ENCODE measurements at places on chromosomes 16 and 17.

DNA sequence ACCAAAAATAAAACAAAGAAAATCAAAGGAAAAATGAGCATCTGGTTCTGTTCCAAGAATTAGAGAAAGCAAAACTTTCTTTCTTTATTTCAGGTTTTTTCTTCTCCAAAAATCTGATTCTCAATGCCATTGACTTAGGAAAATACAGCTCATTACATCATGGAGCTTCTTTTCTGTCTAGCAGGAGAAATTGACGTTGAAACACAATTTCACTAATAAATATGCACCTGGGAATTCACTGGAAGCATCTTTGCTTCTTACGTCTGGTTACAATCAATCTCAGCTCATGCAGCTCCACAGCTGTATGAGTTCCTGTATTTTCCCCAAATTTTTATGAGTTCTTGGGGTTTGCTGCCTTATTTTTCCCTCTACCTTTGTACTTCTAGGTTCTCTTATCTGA, 1568.6 kb upstream of the GOT2 start:
- no peak for DNase-seq

GRCh38 chr16:86892509-86892908, 314.2 kb downstream of the FOXL1 start:
- DNase-seq, result no peak

DNA sequence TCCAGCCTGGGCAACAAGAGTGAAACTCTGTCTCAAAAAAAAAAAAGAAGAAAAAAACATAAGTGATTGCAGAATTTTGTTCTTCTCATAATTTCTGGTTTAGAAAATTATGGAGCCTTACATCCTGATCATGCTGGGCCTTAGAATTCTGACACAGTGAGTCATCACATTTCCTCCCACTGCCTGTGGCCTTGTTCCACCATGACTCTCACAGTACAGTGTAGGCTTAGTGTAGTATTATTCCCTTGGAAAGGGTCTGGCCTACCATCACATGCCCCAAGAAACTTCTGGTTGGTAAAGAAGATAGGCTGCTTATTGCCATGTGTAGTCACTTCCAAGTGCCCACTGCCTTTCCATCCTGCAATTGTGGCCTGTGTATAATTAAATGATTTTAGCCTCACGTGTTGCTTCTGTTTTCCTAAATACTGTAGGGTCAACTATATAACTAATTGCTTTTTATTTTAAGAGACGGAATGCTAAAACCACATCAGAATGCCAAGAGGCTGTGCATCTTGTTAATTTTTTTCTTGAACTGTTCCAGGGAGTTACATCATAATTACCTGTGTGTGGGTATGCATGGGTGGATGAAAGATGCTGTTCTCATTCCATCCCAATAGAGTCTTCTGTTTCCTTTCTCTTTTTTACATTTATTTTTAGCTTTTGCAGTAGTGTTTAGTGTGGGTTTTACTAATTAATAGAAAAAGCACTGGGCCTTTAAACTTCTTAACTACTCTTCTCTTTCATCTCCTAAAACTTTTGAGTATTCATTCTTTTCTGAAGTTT, 25.9 kb downstream of the OGFOD1 start:
- no peak for DNase-seq

- DNase-seq, result no peak
These were observed 12.7 kb downstream of the CDK5RAP3 start for GRCh38 chr17:47983492-47984223.

DNA sequence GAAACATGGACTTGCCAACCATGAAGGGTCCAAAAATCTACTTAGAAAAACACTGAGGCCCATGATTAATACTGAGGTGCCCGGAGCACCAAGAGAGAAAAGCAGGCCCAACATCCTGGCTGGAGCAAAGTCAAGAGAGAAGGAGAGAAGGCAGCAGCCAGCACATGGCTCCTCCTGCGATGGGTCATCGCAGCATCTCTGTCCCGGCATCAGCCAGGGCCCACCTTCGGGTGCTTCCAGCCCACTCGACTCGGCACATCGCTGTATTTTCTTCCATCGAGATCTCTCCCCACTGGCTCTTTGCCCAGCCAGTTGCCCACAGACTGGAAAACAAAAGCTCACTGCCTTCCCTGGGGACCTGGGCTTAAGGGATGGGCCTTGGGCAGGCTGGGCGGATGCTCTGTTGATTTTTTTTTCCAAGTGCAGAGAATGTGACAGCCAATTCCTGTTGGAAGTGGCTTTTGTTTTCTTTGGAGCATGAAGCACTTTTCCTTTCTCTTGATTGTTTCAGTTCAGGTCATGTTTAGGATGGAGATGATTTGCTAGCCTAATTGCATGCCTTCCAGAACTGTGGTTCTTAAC, 58.1 kb downstream of the CYB5B start:
- DNase-seq, result peak; percentile 33

DNA sequence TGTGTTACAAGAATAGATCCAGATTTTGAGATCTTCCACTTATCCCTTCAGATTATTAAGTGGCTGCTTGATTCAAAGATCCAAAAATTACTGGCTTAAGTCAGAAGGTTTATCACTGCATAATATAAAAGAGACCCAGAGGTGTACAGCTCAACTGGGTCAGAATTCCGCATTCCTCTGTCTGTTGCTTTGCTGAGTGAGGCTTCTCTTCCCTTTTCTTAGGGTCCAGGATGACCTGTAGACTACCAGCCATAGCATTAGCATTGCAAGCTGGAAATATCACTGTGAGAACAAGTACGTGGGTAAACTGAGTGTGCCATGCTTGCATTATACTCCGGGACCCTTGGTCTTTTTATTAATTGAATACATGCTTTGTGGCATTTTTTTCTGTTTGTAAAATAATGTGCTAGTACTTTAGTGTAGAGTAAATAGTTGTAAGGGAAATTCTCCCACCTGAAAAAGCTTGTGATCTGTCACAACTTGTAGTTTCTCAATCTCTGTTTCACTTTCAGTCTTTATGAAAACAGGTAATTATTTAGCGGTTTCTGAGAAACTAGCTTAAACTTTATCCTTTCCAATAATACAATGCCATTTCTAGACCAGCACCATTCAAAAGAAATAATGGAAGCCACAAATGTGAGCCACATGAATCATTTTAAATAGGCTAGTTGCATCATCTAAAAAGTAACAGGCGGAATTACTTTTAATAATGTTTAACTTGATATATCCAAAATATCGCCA, 61.6 kb downstream of the TNRC6C start:
- DNase-seq, result no peak

- no peak for DNase-seq
These were observed 54.5 kb upstream of the MTSS2 start for GRCh38 chr16:70740174-70740913.

DNA sequence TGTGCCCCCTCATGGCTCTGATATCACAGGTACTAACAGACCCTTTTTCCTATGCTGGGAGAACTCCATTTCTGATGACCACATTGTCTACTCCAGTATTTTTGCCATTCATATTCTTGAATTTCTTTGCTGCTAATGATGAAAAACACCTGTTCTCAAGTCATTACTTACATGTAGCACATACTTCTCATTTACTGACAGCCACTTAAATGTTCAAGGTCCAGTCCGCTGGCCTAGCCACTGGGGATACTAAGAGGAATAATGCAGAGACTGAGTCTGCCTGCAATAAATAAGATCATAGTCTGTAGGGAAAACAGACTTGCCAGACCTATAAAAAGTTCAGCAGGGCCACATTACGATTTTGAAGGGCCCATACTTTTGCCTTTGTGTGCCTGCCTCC, 27.5 kb downstream of the TEX14 start:
- no peak for DNase-seq

GRCh38 chr17:68172461-68172954, 75.3 kb upstream of the AMZ2 start:
- peak; percentile 34 for DNase-seq

DNA sequence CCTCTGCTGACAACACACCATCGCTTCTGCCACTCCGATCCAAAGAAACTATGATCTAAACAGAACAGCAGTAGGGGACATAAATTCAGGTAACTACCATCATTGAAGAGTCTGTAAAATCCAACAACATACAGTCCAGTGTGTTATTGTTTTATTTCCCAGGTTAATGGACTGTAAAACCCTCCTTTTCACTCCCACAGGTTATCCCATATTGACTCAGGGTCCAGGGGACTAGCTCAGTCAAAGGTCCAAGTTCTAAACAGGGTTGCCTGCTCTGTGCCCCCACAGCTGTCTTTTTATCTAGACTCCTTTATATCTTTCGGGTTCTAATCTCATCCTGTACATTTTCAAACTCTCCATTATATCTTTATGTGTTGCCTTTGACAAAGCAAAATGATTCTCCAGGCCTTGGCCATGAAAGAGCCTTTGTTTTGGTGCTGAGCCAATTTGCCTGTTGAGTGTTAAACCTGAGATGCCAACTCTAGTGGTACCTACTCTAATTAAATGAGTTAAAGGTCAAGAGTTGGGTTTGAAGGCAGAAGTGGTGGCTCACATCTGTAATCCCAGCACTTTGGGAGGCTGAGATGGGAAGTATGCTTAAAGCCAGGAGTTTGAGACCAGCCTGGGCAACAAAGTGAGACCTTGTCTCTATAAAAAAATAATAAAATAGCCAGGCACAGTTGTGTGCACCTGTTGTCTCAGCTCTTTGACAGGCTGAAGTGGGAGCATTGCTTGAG, 80.5 kb downstream of the SNX11 start:
- no peak for DNase-seq

DNA sequence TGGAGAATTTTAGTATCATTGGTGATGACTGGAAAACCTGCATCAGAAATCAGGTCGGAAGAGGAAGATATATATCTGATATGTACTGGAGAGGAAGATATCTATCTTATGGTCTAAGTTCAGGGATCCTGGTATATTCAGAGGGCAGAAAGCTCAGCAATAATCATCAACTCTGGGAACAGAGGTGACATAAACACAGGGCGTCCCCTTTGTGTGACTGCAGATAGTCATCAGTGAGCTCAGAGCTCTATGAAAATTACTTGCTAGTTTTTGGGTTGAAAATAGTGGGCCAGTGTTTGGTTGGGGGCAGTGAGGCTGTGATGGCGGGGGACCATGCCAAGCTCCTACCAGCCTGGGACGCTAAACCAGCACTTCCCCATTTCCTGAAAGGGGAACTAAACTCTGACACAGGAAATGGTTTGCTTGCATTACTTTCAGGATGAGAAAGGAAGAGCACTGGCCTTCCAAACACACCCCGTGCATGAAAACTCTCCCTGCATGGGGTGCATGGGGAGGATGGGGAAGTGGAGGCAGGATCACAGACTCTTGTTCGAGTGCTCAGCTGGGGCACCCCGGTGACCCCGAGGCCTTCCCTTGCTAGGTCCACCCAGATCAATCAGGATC, 15.8 kb downstream of the NOD2 start:
- no peak for DNase-seq

GRCh38 chr16:67779256-67780014, 26.9 kb downstream of the RANBP10 start:
- DNase-seq, result no peak

GRCh38 chr16:12079412-12079965, 103.0 kb downstream of the SNX29 start:
- DNase-seq, result no peak

DNA sequence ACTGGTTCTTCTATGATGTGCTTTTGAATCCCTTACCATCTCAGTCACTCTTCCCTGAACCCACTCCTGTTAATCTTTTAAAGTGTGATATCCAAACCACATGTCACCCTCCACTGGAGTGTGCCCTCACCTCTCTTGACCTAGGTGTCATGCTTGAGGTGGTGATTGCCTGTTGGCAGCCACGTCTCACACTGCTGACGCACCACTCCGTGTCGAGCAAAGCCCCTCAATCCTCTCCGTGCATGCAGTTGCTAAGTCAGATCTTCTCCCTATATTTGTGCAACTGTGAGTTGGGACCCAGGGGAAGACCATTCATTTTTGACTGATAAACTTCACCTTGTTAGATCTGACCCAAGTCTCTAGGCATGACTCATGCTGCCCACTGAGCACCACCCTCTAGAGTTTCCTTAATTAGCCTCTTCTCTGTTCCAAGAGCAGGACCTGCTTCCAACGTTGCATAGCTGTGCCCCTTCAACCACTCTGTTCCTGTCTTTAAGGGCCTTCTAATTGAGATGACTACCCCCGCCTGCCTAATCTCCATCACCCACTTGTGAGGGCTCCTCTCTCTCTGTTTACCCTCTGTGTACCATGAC, 2.7 kb downstream of the MYH13 start:
- no peak for DNase-seq

- no peak for DNase-seq
These were observed 24.5 kb upstream of the GPRC5C start for GRCh38 chr17:74407384-74407783.

DNA sequence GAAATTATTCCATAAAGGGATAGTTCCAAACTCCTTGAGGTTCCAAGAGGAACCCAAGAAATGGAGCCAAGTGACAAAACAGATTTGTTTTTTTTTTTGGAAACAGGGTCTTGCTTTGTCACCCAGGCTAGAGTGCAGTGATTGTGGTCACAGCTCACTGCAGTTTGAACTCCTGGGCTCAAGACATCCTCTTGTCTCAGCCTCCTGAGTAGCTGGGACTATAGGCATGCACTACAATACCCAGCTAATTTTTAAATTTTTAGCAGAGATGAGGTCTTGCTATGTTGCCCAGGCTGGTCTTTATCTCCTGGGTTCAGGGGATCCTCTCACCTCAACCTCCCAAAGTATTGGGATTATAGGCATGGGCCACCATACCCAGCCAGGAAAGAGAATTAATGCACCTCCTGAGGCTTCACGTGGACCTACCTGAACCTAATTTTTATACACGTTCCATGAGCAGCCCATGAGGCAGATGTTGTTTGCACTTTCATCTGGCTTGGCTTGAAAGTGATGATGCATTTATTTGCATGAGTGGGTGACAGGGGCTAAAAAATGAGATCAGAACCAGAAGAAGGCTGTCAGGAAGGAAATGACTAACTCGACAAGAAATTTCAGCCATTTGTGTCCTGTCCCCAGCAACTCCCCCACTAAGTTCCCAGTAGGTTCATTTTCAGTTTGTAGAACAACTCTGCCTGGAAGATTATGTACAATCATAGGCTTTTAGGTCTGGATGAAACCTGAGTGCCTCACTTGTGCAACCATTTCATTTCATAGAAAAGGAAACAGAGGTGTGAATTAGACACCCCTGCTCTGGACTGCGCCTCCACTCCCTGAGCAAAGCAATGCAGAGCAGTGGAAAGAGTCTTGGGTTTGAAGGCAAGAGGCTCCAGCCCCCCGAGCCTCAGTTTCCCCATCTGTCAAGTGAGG, 10.3 kb upstream of the IRF8 start:
- no peak for DNase-seq

- DNase-seq, result no peak
These were observed 122.0 kb downstream of the CLEC16A start for GRCh38 chr16:11066261-11066870.

Data from right renal cortex interstitium (tissue), 3 donors.